ENCODE measurements at places on chromosomes 7 and 10.
A peak's percentile ranks its signal among the peaks of the same experiment; 100 is the strongest.

DNA sequence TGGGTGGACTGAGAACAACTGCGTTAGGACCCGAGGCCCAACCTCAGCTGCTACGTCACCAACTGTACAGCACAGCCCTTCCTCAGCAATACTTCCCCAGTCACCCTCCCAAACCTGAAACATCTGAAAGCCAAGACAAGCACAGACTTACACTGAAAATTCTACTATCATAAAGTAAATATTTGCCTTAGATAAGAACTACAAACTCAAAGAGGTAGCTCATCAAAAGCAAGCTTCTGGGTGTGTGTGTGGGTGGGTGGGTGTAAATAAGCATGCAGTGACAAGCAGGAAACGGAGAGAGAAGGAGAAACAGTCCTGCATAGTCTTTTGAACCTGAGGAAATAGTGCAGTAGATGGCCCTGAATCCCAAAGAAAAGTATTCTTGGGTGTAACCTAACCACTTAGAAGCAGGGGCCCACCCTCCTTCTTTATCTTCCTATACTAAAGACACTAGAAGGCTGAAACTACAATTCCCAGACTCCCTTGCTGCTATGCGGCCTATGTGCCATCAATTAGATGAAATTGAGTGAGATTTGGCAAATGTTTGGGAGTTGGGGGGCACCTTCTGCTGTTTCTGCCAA lies 18.7 kb downstream of the SLC25A13 start:
- peaks cover 7% of the 10 kb centered on the region for H3K4me1 ChIP-seq
- DNase-seq, result peak; percentile 71
- no peaks in the 10 kb centered on the region for H3K36me3 ChIP-seq
- H3K4me3 ChIP-seq, result no peak overlapping the region

DNA sequence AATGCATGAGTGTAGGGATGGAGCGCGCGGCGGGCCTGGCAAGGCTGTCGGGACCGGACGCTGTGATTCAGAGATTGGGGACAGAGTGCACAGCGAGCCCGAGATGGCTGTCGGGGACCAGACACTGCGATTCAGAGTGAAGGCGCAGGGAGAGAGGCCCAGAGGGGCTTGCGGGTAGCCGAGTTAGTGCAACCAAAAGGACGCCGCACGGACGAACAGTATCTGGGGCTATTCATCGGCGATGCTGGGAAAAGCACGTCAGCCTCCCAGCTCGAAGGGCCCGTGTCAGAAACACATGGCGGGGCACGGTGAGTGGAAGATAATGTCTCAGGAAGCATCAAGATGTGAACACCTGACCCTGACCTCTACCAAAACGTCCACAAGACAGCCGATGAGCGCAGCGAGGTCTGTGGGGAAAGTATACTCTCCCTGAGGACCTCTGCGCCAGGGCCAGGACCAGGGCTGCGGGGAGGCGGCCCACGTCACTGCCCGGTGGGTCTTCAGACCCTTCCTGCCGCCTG lies 215.8 kb downstream of the ZMYND11 start:
- no peak for DNase-seq
- H3K4me3 ChIP-seq, result no peak overlapping the region
- H3K4me1 ChIP-seq, result no peaks in the 10 kb centered on the region
- H3K36me3 ChIP-seq, result no peaks in the 10 kb centered on the region

DNA sequence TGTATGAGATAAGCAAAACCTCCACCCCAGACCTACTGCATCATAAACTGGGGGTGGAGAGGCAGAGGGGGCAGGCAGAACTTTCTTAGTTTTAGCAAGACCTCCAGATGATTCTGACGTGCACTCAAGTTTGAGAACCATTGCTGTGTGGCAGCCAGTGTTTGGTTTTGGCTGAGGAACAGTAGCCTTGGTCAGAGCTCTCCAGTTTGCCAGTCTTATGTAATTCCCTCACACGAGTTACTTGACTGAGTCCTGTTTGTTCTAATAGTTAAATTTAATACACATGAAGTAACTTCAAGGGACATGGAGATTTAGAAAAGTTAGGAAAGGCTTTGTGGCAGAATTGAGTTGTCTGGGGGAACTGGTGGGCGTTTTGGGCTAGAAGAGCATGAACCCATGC lies 38.5 kb downstream of the GARS1 start:
- H3K36me3 ChIP-seq, result peaks cover 6% of the 10 kb centered on the region
- no peak for DNase-seq
- no peaks in the 10 kb centered on the region for H3K27me3 ChIP-seq
- no peak overlapping the region for H3K27ac ChIP-seq
- H3K4me1 ChIP-seq, result no peaks in the 10 kb centered on the region
- no peak overlapping the region for H3K4me3 ChIP-seq

GRCh38 chr7:110317541-110318265 lies 773.2 kb upstream of the LRRN3 start:
- no peaks in the 10 kb centered on the region for H3K36me3 ChIP-seq
- H3K27me3 ChIP-seq, result no peaks in the 10 kb centered on the region
- no peak for DNase-seq
- H3K27ac ChIP-seq, result no peak overlapping the region
- H3K4me1 ChIP-seq, result no peaks in the 10 kb centered on the region

DNA sequence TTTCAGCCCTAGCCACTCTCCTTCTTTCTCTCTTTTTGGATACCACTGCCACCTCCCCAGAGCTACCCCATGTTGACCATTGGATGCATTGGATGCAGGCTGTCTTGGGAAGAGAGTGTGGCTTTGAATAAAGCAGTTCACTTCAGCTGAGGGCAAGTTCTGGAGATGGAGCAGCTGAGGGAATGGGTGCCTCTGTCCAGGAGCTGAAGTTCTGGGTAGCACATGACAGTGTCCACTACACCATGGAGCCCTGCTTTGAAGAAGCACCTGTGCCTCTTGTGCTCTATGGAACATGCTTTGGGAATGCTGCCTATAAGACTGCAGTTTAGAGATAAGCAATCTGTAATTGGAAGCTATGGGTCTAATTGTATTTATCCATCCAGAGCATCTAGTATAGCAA lies 1028.7 kb downstream of the TYW1 start:
- no peaks in the 10 kb centered on the region for H3K27me3 ChIP-seq
- no peak overlapping the region for H3K4me3 ChIP-seq
- no peak for DNase-seq
- no peaks in the 10 kb centered on the region for H3K4me1 ChIP-seq
- no peak overlapping the region for H3K27ac ChIP-seq

DNA sequence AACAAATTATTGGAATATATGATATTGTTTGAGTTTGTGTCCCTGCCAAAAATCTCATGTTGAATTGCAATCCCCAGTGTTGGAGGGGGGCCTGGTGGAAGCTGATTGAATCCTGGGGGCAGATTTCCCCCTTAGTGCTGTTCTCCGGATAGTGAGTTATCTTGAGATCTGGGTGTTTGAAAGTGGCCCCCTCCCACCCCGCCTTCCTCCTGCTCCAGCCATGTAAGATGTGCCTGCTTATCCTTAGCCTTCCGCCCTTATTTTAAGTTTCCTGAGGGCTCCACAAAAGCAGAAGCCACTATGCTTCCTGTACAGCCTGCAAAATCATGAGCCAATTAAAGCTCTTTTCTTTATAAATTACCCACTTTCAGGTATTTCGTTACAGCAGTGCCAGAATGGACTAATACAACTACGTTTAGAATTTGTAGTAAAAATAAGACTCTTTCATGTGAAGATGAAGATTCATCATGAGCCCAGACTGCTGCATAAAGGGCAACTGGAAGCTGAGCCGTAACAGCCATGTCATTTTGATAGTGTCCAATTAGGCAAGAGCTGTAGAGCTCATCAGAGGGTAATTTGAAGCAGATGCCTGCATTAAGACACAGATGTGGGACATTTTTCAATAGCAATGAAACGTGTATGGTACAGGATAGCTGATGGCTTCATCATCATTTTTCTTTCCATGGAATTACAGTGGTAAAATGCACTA lies 1007.2 kb downstream of the REEP3 start:
- H3K4me1 ChIP-seq, result no peaks in the 10 kb centered on the region
- H3K27ac ChIP-seq, result no peak overlapping the region
- H3K4me3 ChIP-seq, result no peak overlapping the region
- H3K27me3 ChIP-seq, result no peaks in the 10 kb centered on the region
- no peaks in the 10 kb centered on the region for H3K36me3 ChIP-seq

GRCh38 chr10:14144451-14144850 lies 186.3 kb downstream of the FRMD4A start:
- no peaks in the 10 kb centered on the region for H3K4me1 ChIP-seq
- no peak overlapping the region for H3K4me3 ChIP-seq
- H3K27ac ChIP-seq, result no peak overlapping the region
- H3K36me3 ChIP-seq, result no peaks in the 10 kb centered on the region
- no peak for DNase-seq

DNA sequence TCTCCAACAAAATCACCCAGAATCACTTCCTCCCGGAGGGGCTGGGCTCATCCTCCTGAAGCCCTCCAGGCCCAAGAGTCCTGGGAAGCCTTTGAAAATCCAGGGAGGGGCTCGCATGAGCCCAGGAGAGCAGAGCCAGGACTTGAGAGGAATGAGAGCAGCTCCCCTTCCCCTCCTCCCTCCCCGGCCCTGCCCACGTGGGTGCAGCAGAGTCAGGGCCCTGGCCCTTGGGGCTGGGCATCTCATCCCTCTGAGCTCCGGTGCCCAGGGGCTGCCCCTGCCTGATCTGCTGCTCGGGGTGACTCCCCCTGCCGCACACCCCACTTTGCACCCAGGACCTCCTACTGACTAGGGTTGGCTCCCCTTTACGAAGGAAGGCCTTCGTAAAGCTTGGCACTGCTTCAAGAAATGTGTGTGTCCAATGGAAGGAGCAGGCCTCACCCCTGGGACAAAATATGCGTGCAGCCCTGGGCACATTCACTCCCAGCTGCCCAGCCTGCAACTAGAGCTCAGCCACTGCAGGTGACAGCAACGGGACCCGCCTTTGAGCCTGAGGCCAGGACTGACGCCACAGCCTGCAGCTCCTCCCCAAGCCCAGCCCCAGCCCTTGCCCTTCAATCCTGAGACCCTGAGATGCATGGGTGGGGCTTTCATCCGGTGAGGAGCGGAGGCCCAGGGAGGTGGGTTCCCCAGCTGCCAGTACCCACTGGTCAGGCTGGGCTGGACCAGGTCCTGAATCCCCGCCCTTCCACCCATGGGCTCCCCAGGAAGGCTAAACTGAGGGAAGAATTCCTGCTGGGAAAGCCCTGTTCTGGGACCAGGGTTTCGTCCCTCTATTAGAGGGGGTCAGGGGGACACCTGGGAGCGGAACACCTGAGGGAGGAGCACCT lies 21.8 kb downstream of the PWWP2B start:
- H3K27ac ChIP-seq, result peak overlapping the region; percentile 71
- H3K4me3 ChIP-seq, result no peak overlapping the region
- H3K4me1 ChIP-seq, result peaks cover 45% of the 10 kb centered on the region
- no peaks in the 10 kb centered on the region for H3K27me3 ChIP-seq

DNA sequence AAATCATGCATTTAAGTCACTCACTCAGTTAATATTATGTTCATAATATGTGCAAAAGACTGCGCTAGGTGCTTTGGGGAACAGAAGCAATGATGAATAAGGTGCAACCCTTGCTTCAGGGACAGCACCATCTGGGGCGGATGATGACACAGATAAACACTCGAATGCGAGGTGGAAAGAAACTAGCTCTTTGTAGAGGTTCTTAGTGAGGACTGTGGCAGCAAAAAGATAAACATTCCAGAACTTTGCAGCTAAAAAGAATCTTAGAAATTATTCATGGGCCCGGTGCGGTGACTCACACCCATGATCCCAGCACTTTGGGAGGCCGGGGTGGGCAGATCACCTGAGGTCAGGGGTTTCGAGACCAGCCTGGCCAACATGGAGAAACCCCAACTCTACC lies 29.8 kb upstream of the CHST15 start:
- no peaks in the 10 kb centered on the region for H3K27me3 ChIP-seq
- no peak overlapping the region for H3K4me3 ChIP-seq
- no peaks in the 10 kb centered on the region for H3K4me1 ChIP-seq
- H3K36me3 ChIP-seq, result no peaks in the 10 kb centered on the region
- DNase-seq, result no peak

- no peak overlapping the region for H3K4me3 ChIP-seq
- H3K27me3 ChIP-seq, result peaks cover 10% of the 10 kb centered on the region
- no peak for DNase-seq
Observed at GRCh38 chr10:42949287-42949686, 127.6 kb upstream of the RET start.

GRCh38 chr10:30000802-30001571 lies 58.4 kb downstream of the JCAD start:
- H3K36me3 ChIP-seq, result no peaks in the 10 kb centered on the region
- no peak overlapping the region for H3K4me3 ChIP-seq
- peak; percentile 20 for DNase-seq
- no peaks in the 10 kb centered on the region for H3K4me1 ChIP-seq
- H3K27me3 ChIP-seq, result no peaks in the 10 kb centered on the region
- no peak overlapping the region for H3K27ac ChIP-seq

GRCh38 chr7:41067576-41067975 lies 635.3 kb downstream of the INHBA start:
- no peaks in the 10 kb centered on the region for H3K4me1 ChIP-seq
- H3K4me3 ChIP-seq, result no peak overlapping the region
- no peaks in the 10 kb centered on the region for H3K36me3 ChIP-seq
- no peak for DNase-seq
- H3K27me3 ChIP-seq, result no peaks in the 10 kb centered on the region

- DNase-seq, result no peak
- no peaks in the 10 kb centered on the region for H3K36me3 ChIP-seq
- H3K27ac ChIP-seq, result no peak overlapping the region
- no peaks in the 10 kb centered on the region for H3K4me1 ChIP-seq
- H3K4me3 ChIP-seq, result no peak overlapping the region
Observed at GRCh38 chr10:43053825-43054224, 23.0 kb upstream of the RET start.

DNA sequence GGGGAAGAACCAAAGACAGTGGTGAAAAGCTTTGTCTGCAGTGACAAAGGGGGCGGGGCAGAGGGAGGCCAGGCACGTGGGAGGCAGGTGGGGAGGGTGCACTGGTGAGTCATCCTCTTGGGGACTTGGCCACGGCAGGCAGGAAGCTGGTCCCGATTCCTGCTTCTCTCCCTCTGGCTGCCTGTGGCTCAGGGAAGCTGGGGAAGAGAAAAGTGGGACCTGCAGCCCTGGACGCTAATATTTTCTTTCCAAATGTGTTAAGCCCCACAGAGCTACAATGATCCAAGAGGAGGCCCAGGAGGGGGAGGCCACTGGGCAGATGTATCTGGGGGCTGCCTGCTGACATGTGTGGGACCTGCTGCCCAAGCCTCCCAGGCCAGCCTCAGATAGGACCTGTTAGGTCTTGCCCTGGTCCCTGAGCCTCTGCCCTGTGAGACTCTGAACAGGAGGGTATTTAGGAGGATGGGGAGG lies 231.8 kb downstream of the KCNMA1 start:
- H3K36me3 ChIP-seq, result no peaks in the 10 kb centered on the region
- H3K27ac ChIP-seq, result no peak overlapping the region
- peak; percentile 84 for DNase-seq
- H3K4me1 ChIP-seq, result peaks cover 23% of the 10 kb centered on the region
- H3K27me3 ChIP-seq, result no peaks in the 10 kb centered on the region

DNA sequence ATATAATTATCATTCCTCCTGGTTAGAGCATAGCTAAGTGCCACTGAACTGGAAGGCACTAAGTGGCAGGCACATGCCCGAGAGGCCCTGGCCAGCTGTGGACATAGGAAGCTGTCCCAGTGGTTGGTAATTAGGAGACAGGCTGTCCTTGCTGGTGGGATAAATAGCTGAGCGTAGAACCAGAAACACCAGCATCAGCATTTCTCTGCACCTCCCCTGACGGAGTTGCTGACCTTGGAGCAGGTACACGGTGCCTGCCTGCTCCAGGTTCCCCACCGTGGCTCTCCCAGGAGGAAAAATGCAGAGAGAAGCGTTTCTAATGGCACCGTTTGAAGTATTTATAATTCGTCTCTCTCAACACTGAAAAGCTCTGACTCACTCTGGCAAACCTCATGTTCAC lies 5.6 kb upstream of the ABLIM1 start:
- no peaks in the 10 kb centered on the region for H3K4me1 ChIP-seq
- no peak for DNase-seq
- no peaks in the 10 kb centered on the region for H3K27me3 ChIP-seq
- no peak overlapping the region for H3K27ac ChIP-seq
- H3K4me3 ChIP-seq, result no peak overlapping the region
